ENCODE measurements at places on chromosomes 2 and 18. TPM values are rescaled to one million over a fixed set of nuclear protein-coding genes. Genes with fewer than 3 reads are reported as not detected.

METTL4 gene
- total RNA-seq, result 17.4 TPM

MC5R gene
- not detected for total RNA-seq

RND3 gene
- not detected for total RNA-seq

ANKRD53 gene
- total RNA-seq, result 0.71 TPM

BUB1 gene
- 5.9 TPM for total RNA-seq

Measured in activated B cell treated with CpG ODN at 0.5 μM for 24 hours (primary cell).